ENCODE measurements at places on chromosomes 3 and 15.

- DNase-seq: no peak
These were observed 62.7 kb downstream of the ADAMTSL3 start for GRCh38 chr15:83716605-83717004.

DNA sequence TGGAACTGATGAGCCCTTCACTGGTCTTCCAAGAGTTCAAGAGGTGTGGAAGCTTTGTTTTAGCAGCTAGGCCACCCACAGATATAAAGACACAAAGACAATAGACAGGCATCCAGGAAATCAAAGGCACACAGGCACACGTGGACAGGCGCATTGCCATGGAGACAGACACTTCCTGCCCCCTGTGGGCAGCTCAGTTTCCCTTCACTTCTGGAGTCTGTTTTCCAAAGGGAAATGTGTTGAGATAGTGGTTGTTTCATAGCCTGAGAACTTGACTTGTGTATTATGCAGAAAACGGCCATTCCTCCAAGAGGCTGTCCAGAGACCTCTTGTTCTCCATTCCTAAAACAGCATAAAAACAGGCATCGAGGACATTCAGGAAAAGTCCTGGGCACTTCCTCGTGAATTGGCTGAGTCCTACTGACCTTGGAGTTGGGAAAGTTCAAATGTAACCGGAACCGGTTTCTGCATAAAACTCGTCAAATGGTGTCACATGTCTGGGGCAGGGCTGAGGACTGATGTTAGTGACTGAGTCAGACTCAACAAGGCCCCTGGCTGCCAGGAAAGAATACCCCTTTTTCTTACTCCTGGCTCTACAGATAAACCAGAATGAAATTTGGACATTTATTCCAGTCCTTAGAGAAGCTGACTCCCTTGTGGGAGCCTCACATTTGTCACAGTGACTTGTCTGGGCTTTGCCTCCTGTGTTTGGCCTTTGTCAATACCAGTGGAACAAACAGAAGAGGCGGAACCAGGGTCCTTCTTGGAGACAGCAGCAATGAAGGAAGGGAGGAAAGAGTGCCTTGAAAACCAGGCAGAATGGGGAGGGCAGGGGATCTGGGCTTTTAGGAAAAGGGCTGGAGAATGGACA lies 1.3 kb downstream of the ALPK3 start:
- no peak for DNase-seq

DNA sequence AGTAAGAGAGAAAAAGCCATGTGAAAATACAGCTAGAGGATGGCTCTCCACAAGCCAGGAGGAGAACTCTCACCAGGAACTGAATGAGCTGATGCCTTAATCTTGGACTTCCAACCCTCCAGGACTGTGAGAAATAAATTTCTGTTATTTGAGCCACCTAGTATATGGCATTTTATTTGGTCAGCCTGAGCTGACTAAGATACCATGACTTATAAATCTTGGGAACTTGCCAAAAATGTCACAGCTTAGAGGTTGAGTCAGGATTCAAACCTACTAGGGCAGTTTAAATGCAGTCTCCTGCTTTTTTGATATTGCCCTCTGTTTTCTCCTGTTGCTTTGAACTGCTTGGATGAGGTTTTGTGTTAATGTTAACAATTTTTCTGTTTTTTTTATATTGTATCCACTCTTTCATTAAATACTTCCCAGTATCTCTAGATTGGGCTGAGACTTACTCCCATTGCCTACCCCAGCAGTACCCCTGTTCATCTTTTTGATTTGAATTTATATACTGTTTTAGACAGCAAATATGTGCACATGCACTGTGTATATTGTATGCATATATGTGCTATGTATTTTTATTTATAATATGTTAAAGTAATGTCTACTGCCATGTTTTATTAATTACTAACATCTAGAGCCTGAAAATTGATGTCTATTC lies 1223.2 kb downstream of the OTOL1 start:
- DNase-seq: no peak

- no peak for DNase-seq
These were observed 73.9 kb upstream of the NR2E3 start for GRCh38 chr15:71736286-71736947.

GRCh38 chr15:31197497-31198414 lies 96.2 kb upstream of the TRPM1 start:
- peak; percentile 56 for DNase-seq

- DNase-seq: no peak
These were observed at the start of gene GP9 for GRCh38 chr3:129060276-129061022. Gene GP9 (plus strand): TSS chr3:129060779. CDS start chr3:129061740, 961 bp downstream.

- no peak for DNase-seq
These were observed 80.1 kb downstream of the EBLN2 start for GRCh38 chr3:73141525-73141924.

GRCh38 chr3:194167480-194168282 lies 31.7 kb downstream of the HES1 start:
- DNase-seq: no peak

DNA sequence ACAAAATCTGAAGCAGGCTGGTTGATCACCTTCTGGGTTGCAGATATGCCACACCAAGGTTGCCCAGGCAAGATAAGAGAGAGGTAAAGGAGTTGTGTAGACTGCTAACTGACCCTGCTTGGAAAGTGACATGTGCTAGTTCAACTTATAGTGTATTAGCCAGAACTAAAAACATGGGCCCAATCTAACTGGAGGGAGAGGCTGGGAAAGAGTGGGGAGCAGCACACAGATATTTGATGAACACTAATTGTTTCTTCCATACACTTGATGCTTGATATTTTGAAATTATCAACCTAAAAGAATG lies 55.1 kb upstream of the ADGRG7 start:
- DNase-seq: no peak

GRCh38 chr15:42679285-42680141 lies 57.4 kb downstream of the CDAN1 start:
- DNase-seq: no peak

DNA sequence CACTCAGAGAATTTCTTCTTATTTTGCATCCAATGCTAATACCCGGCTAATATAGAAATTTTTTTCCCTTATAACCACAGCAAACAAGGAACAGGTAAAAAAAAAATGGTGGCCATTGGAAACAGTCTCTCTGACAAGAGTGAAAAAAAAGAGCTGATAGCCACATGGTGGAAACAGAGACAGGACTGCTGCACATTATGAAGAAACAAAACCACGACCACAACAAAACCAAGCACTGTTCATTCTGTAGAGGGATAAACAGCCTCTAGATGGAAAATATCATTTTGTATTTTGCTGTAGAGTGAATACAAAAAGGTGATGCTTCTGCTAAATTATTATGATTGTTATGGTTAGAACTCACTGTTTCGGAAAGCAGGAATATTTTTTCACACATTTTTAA lies 686.2 kb downstream of the NLGN1 start:
- DNase-seq: no peak

DNA sequence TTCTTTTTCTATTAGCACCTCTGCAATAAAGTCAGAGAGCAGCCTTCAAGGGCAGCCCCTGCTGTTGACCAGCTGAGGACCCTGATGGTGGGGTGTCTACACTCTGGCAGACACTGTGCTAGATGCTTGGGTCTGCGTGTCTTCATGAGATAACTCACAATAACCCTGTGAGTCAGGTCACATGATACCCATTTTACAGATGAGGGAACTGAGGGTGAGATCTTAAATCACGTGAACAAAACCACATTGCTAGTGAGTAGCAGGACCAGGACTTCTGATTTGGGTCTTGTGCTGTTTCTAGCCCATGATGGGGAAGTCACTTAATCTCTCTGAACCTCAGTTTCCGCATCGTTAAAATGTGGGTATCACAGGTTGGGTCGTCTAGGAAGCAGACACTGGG lies 118.5 kb upstream of the LIPC start:
- peak; percentile 23 for DNase-seq

DNA sequence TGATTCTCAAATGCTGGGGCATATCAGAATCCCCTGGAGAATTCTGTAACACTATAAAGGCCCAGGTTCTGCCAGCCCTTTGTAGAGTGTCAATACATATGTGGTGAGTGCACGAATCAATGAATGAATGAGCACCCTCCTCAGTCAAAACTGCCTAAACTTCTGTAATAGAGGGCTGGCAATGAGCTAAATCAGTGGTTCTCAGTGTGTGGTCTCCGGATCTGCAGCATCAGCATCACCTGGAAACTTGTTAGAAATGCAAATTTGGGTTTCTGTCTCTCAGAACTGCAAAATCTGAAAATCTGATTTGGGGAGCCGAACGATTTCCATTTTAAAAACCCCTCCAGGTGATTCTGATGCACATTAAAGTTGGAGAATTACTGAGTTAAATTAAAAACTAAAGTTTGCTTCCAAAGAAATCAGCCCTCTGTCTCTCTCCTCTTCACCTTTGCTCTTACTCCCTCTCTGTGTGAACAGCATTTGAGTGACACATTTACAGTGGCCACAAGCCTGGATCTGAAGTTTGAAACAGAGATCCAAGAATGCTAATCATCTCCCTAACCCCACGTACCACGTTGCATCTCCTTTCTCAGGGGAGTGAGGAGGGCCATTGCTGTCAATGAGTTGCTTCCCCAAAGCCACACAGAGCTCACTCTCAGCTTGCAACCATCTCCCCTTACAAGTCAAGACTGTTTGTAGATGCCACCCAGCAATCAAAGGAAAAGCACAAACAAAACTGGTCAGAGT lies 109.5 kb downstream of the STAC start:
- no peak for DNase-seq

DNA sequence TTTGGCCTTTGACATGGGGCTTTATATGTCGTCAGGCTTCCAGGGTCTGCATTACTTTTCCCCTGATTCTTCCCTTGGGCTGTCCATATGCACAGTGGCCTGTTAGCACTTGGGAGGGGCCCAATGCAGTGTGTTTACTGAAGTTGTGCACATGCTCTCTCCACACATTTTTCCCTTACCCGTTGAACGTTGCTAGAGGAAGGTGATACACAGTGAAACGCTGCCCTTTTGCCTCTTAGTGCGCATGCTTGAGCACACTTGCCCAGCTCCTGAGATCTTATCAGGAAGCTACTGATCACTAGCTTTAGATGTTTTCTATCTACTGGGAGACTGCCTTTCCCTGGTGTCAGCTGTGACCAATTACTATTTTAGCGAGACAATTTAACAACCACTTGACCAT lies 1198.0 kb downstream of the ROBO1 start:
- DNase-seq: no peak

DNA sequence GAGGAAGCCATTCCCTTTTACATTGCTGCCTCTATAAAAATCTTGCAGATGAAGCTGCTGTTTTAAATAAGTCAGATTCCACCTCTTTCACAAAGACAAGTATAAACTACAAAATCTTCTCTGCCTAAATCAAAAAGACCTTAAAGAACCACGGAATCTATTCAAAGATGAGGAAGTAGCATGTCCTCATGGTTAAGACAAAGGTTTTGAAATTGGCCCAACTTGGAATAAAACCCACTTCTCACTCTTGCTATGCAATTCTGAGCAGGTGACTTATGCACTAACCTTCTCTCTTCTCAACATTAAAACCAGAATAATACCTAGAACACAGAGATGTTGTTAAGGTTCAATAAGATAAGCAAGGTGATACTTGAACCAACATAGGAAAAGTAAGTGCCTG lies 97.6 kb downstream of the FOXP1 start:
- DNase-seq: no peak

- DNase-seq: no peak
These were observed 13.5 kb upstream of the SUCNR1 start for GRCh38 chr3:151859905-151860304.

Measured in CD4-positive, alpha-beta T cell treated with Interleukin-1 beta for 1 hour (primary cell).